ENCODE measurements at places on chromosomes 12 and 14. TPM values are rescaled to one million over a fixed set of nuclear protein-coding genes. Genes with fewer than 3 reads are reported as not detected.

The JAG2 gene
- 26.1 TPM for total RNA-seq

The TAS2R13 gene
- total RNA-seq: 0.41 TPM

The P2RX4 gene
- 4.7 TPM for total RNA-seq

The IL31 gene
- not detected for total RNA-seq

The HSPA2 gene
- total RNA-seq: 34.0 TPM

The NPFF gene
- not detected for total RNA-seq

The KRT73 gene
- not detected for total RNA-seq

The BDKRB2 gene
- total RNA-seq: 0.49 TPM

The MEG3 gene
- 17.5 TPM for total RNA-seq

Measured in left ventricle myocardium inferior (tissue), 1 donor.